M059J (cell line): ENCODE measurements at places on chromosomes 12 and 14. TPM values are rescaled to one million over a fixed set of nuclear protein-coding genes. Genes with fewer than 3 reads are reported as not detected.

- DNase-seq = no peak
Measured at GRCh38 chr12:22396735-22397134, 62.2 kb upstream of the ST8SIA1 start.

GRCh38 chr12:120849765-120850164, 54.4 kb downstream of the SPPL3 start:
- DNase-seq = peak; percentile 84

DNA sequence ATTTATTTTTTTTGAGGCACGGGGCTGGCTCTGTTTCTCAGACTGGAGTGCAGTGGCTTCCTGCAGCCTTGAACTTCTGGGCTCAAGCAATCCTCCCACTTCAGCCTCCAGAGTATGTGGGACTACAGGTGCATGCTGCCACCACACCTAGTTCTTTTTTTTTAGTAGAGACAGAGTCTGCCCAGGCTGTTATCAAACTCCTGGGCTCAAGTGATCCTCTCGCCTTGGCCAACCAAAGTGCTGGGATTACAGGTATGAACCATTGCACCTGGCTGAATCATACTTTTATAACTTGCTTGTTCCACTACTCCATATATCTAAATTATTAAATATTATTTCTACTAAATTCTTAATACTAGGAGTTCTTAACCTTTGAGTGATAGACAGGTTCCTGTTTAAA, 111.6 kb downstream of the BTG1 start:
- no peak for DNase-seq

GRCh38 chr14:95953111-95953724, 76.6 kb downstream of the TUNAR start:
- DNase-seq = peak; percentile 1

GRCh38 chr14:34013721-34014060, 62.8 kb upstream of the EGLN3 start:
- no peak for DNase-seq

DNA sequence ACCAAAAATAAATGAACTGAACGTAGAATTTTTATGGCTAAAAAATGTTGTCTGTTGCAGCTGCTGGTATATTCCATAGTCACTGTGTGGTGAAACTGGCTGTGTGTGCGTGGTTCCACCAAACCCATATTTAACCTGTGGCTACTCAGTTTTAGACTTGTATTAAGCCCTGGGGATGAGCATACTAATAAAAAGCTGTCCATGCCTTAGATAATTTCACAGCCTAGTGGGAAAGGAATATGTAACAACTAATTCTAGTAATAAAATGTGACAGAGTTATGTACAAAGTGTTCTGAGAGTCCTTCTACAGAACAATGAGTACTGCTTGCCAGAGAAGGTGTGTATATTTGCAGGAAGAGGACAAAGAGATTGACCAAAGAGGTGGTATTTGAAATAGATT, 125.5 kb downstream of the TMTC3 start:
- DNase-seq = no peak

- peak; percentile 34 for DNase-seq
Measured at GRCh38 chr12:71780237-71780822, 25.7 kb downstream of the RAB21 start.

KLHL33 gene
- total RNA-seq = not detected in 2 replicates

IQSEC3 gene
- not detected in 2 replicates for total RNA-seq

LMNTD1 gene
- total RNA-seq = 0.32 and 2.2 TPM in 2 replicates

SDR9C7 gene
- total RNA-seq = not detected in 2 replicates

BCL2L14 gene
- total RNA-seq = 0.05 and 6.7 TPM in 2 replicates
